ENCODE measurements at places on chromosomes 16 and 17.
A peak's percentile ranks its signal among the peaks of the same experiment; 100 is the strongest.

GRCh38 chr16:80936410-80936809 is 70.3 kb downstream of the CMC2 start:
- DNase-seq: no peak

- peak; percentile 24 for DNase-seq
Observed at GRCh38 chr16:31874366-31875111, 932 bp downstream of the ZNF267 start.

GRCh38 chr17:77798031-77798430 is 160.5 kb upstream of the TNRC6C start:
- DNase-seq: no peak

DNA sequence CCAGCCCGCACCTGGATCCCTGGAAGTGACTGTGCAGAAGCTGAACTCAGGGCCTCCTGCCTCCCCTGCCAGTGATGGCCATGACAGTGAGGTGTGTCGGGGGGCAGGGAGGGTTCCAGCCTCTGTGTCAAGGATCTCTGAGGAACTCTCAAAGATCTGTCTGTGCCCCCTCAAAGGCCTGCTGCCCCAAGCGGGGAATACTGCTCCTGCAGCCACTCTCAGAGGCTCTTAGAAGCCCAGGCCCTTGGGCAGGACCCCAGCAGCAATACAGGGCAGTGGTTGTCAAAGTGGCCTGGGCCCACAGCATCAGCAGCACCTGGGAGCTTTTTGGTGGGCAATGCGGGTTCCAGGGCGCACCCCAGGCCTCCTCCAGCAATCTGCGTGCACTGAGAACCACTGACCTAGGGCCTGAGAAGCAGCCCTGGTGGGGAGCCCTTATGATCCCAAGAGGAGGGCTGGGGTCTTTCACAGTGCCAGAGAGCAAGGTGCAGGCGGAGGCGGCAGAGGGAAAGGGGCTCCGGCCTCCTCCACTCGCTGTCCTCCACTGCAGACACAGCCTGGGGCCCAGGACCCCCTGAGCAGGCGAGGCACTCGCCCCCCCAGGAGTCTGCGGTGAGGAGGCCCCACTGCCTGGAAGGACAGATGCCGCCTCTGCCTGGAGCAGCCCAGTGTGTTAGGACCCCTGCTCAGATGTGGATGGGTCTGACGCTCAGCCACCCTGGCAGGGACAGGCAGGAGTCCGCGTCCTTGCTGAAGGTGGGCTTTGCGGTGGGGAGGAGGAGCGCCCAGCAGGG is 42.1 kb downstream of the ENGASE start:
- DNase-seq: no peak

DNA sequence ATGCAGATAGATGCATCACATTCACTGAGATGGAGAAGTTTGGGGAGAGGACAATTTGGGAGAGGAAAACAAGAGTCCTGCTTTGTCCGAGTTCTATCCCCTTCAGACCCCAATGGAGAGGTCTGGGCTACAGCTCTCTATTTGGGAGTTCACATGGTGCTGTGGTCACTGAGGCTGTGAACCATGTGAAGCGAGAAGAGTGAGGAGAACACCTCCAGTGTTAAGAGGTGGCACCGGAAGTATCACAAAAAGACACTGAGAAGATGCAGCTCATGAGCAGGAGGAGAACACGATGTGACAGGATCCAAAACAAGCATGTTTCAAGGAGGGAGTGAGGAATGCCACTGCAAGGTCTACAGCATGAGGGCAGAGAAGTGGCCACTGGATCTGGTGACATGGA is 39.7 kb downstream of the PIK3R5 start:
- DNase-seq: no peak

GRCh38 chr16:52548261-52549010 is 1.5 kb upstream of the TOX3 start:
- no peak for DNase-seq

DNA sequence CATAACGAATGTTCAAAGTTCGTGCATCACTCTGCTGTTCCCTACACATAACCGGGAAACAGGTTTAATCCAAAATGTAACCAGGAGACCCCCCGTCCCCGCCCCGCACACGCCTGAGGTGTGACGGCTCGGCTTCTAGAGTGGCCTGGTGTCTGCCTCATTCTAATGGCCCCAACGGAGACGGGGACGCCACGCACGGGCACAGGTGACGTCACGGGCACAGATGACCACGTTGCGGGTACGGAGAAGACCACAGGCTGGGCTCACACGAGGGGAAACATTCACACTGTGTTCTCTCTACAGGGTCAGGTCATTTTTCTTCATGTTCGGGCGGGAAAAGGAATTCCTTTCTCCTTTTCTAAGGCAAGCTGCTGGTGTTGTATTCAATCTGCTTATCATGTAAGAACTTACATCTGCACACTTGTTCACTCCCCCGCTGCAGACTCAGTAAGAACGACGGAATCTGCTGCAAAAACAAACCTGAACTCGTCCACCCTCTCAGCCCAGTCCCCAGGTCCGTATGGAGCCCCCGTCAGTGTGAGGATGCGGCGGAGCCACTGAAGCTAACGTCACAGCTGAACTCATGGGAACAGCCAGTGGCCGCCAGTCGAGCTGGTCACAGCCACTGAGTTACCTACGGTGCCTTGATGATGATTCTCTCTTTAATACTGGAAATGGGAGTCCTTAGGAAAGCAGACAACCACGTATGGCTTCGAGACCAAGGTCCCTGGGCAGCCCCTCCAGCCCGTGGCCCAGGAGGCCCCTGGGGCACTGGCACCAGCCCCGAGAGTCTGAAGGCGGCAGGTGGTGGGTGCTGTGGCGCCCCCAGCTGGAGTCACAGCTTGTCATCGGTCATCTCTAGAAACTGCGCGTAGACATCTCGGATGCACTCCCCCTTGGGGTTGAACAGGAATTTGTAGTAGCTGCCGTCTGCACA is 32.9 kb downstream of the WDR45B start:
- no peak for DNase-seq

DNA sequence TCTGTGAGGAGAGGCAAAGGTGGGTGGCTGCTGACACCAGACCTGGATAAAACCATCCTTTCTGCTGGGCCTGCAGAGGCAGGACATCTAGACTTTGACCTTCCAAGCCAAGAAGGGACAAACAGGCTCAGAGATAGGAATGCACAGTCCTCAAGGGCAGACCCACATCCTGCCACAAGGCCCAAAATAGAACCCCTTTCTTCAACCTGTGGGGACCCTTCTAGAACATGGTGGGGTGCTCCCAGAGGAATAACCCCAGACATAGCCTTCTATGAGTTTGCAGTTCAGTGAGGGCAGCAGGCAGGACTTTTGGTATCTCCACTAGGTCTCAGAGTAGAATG is 3.8 kb upstream of the CBFB start:
- DNase-seq: no peak

DNA sequence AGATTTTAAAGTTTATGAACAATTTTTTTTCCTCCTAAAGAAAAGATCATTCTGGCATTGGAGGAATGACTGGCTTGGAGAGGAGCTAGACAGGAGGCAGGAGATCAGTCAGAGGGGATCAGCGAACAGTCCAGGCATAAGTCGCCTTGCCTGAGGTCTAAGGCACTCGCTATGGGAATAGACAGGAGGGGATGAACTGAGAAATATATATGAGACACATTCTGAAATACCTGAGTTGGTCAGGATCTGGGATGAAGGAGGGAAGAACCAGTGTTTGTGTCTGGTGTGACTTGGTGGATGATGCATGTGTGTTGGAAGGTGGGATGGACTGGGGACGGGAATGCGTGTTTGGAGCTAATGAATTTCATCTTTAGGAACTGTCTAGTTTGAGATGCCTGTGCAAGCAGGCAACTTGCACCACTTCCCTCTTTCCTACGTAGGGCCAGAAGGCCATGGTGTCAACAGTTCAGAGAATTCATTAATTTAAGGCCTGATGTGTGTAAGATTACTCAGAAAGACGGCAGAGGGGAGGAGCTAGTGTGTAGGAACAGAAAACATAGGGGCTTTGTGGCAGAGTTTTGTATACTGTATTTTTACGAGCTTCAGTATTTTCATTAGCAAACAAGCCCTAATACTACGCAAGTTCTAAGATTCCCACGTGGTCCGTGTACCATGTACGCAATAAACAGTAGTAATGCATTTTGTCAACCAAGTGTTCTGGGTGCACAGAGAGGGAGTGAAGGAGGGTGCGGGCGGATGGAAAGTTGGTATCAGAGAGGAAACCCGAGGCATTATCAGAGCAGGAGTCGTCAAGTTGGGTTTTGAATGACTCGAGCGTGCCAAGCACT is 825 bp downstream of the HEATR6 start:
- DNase-seq: no peak

DNA sequence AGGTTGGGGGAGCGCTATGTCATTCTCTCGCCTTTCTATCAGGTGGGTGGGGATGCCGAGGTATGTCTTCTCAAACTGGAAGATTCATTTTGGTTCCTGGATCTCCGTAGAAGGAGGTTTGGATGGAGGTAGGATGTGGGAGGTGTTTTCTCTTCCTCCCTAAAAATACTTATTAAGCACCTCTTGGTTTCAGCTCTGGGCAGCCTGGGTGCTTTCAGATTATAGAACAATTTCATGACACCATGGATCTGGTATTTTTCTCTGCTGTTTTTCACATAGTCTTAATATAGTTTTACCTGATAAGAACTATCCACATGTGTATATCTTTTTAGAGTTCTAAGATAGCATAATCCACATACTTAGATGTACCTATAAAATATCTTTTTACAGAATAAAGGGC is 92.9 kb downstream of the YPEL2 start:
- no peak for DNase-seq

- DNase-seq: no peak
Observed at GRCh38 chr16:49637933-49638672, 217.8 kb downstream of the ZNF423 start.

- DNase-seq: no peak
Observed at GRCh38 chr17:43552229-43552837, 6.2 kb upstream of the ETV4 start.

DNA sequence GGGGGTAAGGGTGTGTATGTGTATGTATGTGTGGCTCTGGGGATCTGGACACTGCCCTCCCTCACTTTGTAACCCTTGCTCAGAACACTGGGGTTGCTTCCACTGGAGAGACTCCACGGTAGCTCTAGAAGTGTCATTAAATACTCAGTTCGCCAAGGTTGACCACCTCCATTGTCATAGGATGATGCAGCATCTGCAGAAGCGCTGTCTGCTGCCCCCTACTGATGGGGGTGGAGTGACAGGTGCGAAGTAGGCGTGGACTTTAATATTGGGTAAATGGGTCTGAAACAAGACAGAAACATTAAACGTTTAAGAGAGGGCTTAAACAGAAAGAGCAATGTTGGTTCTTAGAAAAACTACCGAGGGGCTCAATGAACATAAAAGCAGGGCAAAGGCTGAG is 35.5 kb upstream of the STAC2 start:
- DNase-seq: peak; percentile 10

DNA sequence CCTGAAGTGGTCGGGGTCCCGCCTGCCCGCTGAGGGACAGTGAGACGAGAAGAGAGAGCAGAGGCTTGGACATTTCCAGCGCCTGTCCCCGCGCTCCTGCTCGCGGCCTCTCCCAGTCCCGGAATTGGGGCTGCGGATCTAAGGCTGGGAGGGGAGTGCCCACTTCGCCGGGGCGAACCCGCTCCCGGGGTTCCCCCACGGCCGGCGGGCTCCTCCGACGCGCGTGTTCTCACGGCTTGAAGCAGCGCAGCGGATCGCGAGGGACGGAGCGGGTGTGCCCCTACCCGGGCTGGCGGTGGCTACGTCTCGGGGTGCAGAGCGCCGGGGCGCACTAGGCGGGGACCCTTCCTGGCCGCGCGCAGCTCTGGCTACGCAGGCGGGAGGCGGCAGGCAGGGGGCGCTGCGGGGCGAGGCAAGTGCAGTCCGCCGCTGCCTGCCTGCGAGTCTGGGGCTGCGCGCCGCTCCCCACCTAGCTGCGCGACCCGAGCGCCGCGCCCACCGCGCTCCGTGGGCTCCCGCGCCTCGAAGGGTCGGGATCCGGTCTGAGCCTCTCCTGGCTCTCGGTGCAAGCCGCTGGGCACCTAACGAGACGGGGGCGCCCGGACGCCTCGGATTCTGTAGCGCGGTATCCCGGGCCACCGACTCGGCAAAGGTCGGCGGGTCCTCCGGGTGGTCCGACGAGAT is 1.2 kb downstream of the NGFR start:
- peak; percentile 84 for DNase-seq

DNA sequence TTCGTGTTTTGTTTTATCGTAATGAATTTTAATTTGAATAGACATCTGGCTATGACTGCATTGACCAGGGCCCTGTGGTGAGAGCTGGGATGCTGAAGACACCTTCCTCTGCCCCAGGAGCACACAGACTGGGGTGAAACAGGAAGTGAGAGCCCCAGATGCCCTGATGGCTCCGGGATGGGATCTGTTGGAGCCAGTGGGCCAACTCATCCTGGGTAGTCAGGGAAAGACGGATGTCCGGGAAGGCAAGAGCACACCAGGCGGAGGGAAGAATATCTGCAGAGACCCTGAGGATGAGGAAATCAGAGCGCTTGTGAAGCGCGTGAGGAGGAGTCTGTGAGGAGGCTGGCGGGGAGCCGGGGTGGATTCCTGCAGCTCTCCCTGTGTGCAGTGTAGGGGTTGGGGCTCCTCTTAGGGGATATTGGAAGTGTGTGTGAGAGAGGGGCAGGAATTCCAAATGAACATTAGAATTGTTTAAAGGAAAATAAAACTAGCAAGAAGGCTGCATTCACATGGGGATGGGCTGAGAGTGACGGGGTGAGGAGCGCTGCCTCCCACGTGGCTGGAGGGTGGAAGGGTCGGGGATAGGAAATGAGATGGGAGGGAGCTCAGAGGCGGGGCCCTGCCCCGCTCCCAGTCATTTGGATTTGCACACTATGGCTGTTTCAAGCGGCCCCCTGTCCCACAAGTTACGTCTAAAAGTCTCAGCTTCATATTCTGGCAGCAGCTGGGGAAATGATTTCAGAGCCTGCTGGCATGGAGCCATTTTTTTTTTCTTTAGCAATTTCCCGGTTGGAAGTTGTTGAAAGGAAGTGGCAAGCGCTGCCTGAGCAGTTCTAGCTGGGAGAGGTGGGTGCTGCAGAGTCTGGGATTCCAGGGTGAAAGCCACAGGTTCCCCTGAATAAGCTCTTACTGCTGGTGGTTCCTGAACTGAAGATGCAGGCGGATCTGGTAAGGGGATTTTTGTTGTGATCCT is 71.2 kb upstream of the LGALS9 start:
- no peak for DNase-seq

DNA sequence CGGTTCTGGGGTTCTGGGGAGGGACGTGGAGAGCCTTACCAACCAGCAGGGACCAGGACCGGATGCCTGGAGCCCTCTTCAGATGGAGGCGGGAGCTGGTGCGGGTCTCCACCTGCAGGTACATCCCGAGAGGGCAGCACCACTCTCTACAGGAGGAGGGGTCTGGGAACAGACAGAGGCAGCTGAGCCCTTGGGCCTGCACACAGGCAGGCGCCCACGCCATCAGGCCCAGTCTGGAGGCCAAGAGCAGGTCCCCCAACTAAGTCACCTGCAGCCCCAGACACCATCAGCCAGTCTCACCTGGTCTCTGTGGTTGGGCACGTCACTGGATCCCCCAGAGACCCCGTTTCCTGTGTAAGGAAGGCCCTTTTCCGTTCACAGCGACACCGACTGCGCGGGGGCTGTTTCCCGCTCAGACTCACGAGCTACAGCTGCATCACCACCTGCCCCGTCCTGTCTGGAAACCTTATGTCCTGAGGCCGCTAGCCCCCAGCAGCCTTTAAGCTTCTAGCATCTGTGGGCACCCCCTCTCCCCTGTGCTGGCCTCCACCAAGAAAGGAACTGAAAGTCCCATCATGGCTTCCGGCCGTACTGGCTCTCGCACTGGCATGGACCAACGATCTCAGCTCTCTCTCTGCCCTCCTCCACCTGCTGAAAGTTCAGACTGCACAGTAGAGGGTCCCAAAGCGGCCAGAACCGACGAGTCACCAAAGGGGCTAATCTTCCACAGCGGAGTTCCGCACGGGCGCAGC is 1.2 kb downstream of the CYBC1 start:
- peak; percentile 74 for DNase-seq

Measured in activated gamma-delta T cell treated with Interleukin-2 at 50 U/mL for 16 hours (primary cell).